ENCODE measurements at places on chromosomes 12 and 14. TPM values are rescaled to one million over a fixed set of nuclear protein-coding genes. Genes with fewer than 3 reads are reported as not detected.

TMEM30B gene
- not detected for total RNA-seq

LRP1 gene
- 24.9 TPM for total RNA-seq

DNA sequence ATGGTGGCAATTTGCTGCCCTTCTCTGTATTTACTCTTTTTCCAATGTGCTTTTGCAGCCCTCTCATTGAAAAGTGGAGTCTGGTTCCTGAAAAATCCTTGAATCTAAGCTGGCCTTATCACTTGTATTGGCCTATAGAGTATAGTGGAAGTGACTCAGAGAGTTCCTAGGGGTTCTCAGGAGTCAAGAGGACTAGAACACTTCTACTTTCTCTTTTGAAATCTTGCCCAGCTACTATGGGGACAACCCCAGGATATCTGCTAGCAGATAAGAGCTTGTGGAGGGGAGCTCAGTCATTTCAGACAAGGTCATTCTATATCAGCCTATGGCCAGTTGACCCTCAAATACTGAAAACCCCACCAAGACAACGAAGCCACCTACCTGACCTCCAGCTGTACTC, 26.7 kb upstream of the WSCD2 start:
- no peak for DNase-seq

GRCh38 chr12:46944771-46945170, 119.0 kb upstream of the SLC38A4 start:
- DNase-seq, result peak; percentile 57

GRCh38 chr12:57138526-57139272, 8.7 kb downstream of the LRP1-AS start:
- DNase-seq, result no peak

- peak; percentile 34 for DNase-seq
Observed at GRCh38 chr12:105330931-105331804, 677 bp downstream of the C12orf75 start.

Measured in M059J (cell line).